ENCODE measurements at places on chromosomes 13 and 19.

- no peak for DNase-seq
These were observed 44.9 kb upstream of the DCUN1D2 start for GRCh38 chr13:113535381-113535781.

DNA sequence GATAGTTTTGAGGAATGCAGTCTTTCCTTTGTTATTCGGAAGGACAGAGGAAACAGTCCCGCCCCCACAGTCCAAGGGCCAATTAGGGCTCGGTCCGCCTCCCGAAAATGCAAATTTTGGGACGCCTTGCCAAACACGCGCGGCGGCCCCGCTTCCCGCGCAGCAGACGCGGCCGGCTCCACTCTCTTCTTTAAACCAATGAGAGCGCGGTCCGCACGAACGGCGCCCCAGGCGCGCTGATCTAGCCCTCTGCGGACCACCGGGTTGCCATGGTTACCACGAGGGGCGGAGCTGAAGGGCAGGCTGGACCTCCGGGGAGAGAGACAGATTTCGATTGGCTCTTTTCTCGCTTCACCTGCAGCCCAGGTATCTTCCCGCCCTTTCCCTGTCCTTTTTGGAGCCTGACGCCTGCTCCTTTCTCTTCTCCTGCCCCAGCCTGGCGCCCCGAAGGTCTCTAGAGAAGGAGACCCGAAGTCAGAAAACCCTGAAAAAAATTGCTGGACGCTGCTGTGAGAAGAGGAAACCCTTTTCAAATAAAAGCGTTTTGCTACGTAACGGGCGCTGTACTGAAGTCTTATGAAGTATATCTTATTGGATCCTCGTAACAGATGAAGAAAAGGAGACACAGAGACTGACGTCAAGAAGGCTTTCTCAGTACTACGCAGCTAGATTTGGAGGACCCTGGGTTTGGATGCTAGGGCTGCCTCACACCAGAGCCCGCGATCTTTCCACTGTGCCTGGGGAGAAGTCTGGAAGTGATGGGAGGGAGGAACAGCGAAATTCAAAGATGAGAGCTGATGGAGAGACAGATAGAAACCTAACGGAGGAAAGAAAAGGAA lies 2.0 kb downstream of the PTH2 start:
- DNase-seq: peak; percentile 91

- no peak for DNase-seq
These were observed 104.2 kb downstream of the UBL3 start for GRCh38 chr13:29746148-29746677.

DNA sequence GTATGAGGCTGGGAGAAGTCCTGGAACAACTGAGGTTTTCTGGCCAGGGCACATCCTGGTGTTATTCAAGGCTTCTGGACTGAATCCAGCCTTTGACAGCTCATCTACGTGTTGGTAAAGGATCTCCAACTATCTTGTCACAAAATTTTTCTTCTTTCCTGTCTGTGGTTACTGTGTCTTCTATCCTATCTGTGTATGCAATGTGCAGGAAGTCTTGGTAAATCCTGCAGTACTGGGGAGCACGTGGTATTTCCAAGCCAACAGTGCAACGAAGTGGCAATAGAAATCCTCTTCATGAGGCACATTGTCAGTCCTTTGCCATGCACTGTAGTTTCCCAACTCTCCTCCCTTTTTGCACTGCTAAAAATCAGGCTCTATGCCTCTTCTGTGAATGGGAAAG lies 86.7 kb downstream of the ZNF100 start:
- DNase-seq: no peak

DNA sequence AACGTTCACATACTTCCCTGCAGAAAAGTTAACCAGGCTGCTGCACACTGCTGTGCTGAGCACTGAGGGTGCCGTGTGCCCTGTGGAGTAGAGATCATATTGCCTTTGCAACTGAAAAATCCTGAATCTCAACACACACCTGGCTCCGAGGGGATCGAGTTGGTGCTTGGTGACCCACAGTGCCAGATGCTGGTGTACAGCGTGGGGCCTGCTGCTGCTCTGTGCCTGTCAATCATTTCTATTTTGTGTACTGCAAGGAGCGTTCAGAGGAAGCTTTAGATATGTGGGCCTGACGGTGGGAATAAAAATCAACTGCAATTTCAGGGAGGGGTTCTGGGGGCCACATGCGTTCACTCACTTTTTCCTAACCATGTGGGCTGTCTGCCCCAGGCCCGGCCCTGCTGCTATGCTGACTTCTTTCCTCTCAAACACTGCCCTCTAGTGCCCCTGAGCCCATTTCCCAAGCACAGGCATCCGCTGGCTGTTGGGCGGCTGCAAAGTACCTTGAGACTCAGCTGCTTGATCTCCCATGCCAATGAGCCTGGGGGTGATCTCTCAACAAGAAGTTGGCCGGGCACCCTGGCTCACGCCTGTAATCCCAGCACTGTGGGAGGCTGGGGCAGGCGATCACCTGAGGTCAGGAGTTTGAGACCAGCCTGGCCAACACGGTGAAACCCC lies 9.7 kb upstream of the LENG8 start:
- DNase-seq: no peak

DNA sequence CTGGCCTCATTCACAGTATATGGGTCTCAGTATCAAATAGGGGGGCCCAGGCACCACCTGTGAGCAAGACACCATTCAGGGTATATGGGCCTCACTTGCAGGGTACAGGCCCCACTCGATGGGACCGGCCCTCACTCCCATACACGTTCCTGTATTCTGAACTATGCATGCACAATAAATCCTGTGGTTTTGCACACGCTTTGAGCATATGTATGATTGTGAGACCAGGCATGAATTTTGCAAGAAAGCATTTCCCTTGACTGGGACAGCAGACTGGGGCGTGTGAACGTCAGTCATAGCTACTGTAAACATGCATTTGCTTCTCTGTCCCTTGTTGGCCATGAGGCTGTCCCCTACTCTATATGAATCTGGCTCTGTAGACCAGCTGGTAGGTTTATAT lies 637 bp upstream of the PNMA8B start:
- DNase-seq: no peak

DNA sequence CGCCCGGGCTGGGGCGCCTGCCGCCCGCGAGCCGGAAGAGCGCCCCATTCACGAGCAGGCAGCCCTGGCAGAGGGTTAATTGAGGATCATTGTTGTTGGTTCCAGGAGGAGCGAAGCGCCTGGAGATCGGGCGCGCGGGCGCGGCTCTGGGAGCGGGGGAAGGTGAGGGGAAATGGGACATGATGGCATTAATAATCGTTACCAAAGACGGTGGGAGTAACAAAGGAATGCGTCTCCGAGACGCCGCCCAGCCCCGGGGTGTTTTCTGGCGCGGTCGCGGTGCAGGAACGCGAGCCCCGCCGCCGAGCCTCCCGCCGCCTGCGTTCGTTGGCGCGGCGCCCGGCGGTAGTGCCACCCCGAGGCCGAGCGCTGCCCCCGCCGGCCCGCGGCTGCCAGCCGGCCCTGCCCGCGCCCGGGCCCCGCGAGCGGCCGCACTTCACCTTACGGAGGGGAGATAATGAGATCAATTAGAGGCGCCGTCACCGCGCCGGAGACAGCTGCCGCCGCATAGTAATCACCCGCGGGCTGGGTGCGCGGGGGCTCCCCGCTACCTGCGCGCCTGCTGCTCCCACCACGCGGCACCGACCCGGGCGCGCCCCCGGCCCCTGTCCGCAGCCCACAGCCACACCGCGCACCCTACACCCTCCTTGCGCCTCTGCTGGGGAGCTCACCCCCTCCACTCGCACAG lies 2.8 kb downstream of the ZNF536 start:
- no peak for DNase-seq

GRCh38 chr19:45657520-45658167 lies 10.4 kb upstream of the GIPR start:
- no peak for DNase-seq

DNA sequence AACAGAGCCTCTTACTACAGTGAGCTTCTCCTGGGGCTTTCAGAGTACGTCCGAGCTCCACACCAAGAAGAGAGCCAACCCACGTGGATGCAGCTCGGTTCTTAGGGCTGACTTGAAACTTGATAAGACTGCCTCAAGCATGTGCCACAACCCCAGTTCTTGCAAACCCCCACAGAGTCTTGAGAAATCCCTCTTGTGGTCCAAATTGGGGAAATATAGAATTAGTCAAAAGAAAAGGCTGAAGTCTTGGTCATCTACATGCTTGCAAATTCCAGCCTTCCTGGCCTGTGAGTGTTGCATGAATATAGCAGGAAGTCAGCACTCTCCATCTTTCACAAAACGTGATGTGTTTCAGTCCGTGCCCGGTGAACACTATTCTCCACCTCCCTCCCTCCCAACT lies 95.2 kb downstream of the GGACT start:
- no peak for DNase-seq

GRCh38 chr13:109163037-109163379 lies 533.6 kb downstream of the MYO16 start:
- DNase-seq: no peak

GRCh38 chr13:30654430-30654829 lies 36.7 kb downstream of the USPL1 start:
- DNase-seq: no peak

DNA sequence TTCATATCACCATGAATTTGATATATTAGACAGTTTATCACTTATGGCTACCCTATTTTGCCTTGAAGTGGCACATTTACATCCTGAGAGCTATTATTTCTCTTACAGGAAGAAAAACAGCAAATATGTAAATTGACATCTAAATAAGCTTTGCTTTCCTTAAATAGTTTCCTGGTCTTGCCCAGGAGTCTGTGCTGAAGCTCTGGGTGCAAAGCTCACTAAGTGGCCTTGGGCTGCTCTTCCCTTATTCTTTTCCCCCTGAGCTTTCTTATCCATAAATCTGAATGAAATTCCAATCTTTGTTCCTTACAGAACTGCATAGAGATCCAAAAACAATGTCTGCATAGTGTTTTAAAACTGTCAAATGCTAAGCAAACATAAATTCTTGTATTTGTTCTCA lies 56.3 kb downstream of the TNFSF13B start:
- DNase-seq: no peak

- no peak for DNase-seq
These were observed 63.4 kb downstream of the RAP2A start for GRCh38 chr13:97497400-97497799.

DNA sequence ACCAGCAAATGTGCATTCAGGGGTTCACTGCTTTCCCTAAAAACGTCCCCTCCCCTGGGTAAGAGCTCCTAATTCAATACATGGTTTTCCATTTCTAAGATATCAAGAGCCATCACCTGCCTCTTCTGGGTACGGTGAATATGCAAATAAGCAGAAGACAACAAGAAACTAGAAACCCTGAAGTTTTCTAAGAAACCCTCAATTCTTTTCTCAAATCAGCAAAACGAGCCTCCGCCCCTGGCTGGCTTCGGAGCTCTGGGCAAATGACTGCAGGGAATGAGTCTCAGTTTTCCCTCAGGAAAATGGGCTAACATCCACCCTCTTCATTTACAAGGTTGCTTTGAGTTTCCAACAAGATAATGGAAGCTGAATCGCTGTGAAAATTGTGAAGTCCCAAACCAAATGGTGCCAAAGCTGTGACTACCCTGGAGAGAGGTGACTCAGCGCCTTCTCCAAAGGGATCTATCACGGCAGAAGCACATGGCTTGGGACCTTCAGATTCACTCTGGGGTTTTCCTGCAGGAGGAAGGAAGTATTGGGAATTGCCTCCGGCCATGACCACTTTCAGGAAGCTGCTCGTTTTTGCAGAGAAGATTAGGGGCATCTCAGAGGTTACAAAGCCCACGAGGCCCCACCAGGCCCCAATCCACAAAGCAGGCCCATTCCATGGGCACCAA lies 26.6 kb downstream of the KLF2 start:
- DNase-seq: no peak
